ENCODE measurements at places on chromosomes 2 and 18.
A peak's percentile ranks its signal among the peaks of the same experiment; 100 is the strongest.

GRCh38 chr2:44605511-44605910, 243.8 kb downstream of the CAMKMT start:
- DNase-seq, result no peak

DNA sequence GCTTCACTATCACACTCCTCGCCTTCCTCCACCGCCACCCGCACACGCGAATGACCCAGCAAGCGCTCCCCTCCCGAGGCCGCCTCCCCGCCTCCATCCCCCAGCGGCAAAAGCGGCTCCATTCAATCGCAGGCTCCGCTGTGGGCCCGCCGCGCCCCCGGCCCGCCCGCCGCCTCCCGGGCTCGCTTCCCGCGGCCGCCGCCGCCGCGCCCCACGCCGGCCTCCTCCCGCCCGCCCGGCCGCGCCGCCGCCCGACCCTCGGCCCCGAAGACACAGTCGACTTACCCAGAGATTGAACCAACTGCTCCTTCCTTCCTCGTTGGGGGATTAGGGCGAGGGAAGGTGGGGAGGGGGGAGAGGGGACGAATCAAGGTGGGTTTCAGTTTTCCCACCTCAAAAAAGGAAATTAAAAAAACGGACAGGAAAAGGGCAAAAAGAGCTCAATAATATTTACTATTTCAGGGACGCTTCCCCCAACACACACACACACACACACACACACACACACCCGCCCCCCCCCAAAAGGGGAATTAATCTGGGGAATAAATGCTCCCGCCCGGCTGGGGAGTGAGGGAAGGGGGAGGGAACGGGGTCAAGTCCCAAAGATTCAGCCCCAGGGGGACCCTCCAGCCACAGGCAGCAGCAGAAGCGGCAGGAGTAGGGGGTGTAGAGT, 743 bp downstream of the XPO1 start:
- DNase-seq, result peak; percentile 1

GRCh38 chr2:28356095-28356911, 36.4 kb upstream of the FOSL2 start:
- no peak for DNase-seq

DNA sequence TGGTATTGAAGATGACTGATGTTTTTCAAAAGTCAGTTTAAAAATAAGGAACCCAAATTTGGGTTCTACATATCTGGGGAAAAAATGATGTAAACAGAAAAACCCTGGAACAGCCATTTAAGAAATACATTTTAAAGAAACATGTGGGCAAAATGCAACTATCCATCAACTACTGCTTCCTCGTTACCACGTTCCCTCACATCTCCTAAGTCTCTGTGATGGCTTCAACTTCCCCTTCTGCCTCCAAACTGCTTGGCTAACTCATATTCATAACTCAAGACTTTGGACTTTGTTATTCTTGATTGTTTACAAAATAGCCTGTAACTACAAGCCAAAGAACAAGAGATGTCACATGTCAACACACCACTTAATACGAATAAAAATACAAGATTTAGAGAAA, 116.3 kb downstream of the DYM start:
- no peak for DNase-seq

DNA sequence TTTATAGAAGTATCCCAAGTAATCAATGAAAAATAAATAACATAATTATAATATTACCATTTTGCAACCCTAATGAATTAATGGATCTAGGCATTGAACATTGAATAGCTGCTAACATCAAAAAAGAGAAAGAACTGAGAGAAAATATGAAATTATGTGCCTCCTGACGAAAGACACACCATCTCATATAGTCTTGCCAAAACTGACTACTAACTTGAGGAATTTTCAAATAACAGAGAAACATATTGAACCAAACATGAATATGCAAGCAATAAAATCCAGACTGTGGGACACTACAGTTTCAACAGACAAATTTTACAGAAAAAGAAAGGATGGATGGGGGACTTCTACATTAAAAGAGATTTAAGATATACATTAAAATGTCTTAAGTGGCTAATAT, 165.7 kb downstream of the WDPCP start:
- no peak for DNase-seq

Measured in NCI-H1048 (cell line).